Activated T-cell treated with anti-CD3 and anti-CD28 coated beads for 1 hour (primary cell): ENCODE measurements at places on chromosomes 2 and 18.

DNA sequence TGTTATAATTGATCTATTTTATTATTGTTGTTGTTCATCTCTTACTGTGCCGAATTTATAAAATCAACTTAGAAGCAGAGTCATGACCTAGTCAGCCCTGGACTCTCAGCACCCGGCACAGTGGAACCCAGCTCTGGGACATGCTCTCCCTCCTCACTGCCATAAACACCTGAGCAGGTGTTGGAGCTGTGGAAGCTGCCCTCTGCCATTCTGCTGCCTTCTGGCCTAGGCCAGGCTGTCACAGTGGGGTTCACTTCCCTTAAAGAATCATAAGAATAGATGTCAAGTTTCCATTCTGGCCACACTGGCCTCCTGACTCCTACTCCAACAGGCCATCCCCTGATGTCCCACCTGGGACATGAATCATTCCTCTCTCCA lies 192.2 kb downstream of the ZFP36L2 start:
- no peak for DNase-seq

- no peak for DNase-seq
Measured at GRCh38 chr2:195658541-195658890, 1.5 kb downstream of the SLC39A10 start.

GRCh38 chr2:187658952-187659525 lies 104.8 kb upstream of the TFPI start:
- no peak for DNase-seq

DNA sequence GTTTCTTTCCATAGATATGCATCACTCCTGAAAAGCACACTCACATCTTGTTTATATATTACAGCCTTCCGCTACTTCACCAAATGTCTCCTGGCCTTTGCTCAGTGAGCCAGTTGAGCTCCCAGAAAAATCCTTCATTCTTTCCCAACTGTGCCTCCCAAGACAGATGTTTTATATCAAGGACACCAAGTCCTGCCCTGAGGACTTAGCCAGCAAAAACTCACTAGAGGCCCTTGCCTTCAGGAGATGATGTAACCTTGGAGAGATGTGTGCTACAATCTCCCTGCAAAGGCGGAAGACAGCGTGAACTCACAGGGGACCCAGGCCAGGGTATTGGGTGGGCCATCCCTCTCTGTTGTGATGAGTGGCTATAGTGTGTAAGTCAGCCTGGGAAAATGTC lies 86.1 kb upstream of the CTAGE1 start:
- DNase-seq: no peak

DNA sequence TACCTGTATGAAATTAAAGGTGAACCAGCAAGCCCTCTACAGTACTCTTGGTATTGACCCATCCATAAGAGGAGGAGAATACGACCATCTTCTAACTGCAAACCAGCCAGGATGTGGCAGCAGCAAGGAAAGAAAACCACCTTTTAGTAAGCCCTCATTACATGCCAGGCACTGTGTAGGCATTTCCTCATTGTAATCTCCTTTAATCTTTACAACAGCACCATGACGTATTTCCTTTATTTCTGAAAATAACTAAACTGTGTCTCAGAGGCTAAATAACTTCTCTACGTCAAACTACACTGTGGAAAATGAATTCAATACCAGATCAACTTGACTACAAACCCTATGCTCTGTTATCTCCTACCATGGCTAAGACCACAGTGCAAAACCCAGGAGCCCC lies 18.2 kb downstream of the WDR35 start:
- no peak for DNase-seq

GRCh38 chr2:27091746-27092695 lies 5.4 kb downstream of the KHK start:
- DNase-seq: no peak

GRCh38 chr2:68726608-68727367 lies 7.8 kb upstream of the ARHGAP25 start:
- peak; percentile 59 for DNase-seq

GRCh38 chr2:109125593-109126500 lies 3.2 kb upstream of the SH3RF3 start:
- DNase-seq: no peak

- no peak for DNase-seq
Measured at GRCh38 chr2:220269367-220269766, 641.9 kb downstream of the SLC4A3 start.

GRCh38 chr2:28150236-28150915 lies 242.3 kb upstream of the FOSL2 start:
- no peak for DNase-seq

GRCh38 chr18:34339155-34339554 lies 114.4 kb upstream of the NOL4 start:
- no peak for DNase-seq

GRCh38 chr2:44839771-44840502 lies 101.6 kb upstream of the SIX3 start:
- no peak for DNase-seq

- no peak for DNase-seq
Measured at GRCh38 chr2:98637401-98638147, 29.2 kb downstream of the UNC50 start.

GRCh38 chr18:46184727-46185126 lies 80.5 kb downstream of the HAUS1 start:
- DNase-seq: no peak

GRCh38 chr2:223613017-223613950 lies 11.1 kb upstream of the SCG2 start:
- DNase-seq: no peak

DNA sequence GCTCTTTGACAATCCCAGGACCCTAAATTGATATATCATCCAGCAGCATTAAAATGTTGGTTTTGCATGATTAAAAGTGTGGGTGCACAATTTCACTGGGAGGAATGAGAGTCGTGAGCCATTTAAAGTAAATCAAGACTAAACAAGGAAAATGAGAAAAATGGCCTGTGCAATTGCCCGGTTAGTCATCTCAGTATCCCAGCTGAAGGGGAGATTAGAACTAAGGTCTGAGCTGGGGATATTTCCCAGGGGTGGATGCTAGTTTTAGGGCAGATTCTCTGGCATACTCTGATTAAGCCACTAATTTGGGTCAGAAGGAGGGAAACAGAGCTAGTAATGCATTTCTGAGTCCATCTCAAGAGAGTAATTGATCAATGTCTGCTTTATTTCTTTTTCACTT lies 177.2 kb downstream of the EN1 start:
- no peak for DNase-seq

DNA sequence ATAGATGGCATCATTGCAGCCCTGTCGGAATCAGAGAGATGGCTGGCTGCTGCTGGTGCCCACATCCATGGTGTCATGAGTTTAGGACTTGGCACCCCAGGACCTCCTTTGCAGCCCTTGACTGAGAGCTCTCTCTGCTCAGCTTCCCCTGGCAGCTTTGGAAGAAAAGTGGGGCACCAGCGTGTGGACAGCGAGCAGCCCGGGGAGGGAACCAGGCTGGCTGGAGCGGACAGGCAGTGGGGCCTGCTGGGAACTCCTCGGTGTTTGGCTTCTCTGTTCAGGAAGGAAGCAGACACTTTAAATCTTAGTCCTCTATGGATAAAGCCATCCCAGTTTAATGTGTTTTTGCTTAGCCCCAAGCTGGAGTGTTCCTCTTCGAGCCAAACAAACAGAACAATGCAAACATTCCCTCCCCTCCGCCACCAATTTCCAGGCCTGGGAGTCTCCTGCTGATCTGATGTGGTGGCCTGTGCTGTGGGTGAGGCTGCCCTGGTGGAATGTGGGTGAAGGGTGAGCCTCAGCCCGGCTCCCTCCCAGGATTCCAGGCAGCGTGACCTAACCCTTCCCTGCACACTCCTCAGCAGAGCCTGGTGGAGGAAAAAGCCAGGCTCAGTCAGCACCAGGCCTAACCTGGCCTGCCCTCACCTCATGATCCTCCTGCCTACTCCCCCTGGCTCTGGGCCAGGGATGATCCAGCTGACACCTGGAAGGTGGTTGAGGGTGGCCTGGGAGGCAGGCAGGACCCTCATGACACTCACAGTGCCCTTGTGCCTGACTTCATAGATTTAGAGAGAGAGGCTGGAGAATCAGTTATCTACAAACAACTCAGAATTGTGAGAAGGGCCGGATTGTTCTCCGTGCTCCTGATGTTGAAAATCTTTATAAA lies 21.6 kb upstream of the ITGB6 start:
- DNase-seq: no peak

DNA sequence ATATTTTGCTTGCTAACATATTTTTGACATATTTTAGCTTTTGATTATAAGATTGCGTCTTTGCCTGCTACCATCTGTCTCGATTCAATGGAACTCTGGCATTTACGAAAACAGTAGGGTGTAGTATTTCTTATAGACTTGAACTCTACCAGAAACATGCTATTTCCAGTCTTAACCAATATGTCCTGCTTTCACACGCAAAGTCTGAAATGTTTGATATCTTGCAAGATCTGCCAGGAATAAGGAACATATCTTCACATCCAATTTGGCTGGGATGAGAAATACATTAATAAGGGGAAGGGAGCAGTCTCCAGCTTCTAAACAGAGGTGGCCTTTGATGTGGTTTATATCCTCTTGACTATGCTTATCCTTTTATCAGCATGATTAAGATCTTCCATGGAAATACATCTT lies 299.4 kb downstream of the ZNF521 start:
- DNase-seq: no peak

DNA sequence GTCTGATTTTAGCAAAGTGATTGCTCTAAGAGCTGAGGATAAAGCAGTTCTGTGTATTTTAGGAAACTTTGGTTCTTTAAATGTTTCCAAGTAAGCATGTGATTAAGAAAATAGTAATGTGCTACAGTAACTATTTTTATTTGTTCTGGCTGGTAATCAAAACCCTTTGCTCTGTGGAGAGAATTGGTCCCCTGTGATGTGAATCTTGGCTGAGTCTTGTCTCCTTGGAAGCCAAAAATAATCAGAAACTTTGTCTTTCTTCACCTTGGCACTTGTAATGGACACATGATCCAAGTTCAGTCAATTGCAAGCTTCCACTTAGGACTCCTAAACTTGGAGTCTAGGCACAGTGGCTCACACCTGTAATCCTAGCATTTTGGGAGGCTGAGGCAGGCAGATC lies 422.7 kb upstream of the CDH20 start:
- DNase-seq: no peak

- no peak for DNase-seq
Measured at GRCh38 chr2:209424781-209425470, 1.1 kb downstream of the MAP2 start.

DNA sequence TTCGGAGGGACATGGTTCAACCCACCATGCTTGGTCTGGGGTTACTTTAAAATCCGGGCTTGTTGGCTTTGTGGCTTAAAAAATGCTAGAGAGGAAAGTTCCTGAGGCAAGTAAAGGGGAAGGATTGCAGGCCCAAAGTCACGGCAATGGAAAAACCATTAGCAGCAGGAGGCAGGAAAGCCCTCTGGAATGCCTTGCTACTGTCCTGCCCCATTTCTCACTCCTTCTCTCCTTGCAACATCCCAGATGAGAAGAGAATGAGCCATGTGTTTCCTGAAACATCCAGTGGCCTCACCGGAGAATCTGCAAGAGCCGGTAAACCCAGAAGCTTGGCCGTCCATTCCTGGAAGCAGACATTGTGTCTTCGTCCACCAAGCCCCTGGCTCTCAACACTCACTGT lies 97.4 kb upstream of the LCLAT1 start:
- no peak for DNase-seq

DNA sequence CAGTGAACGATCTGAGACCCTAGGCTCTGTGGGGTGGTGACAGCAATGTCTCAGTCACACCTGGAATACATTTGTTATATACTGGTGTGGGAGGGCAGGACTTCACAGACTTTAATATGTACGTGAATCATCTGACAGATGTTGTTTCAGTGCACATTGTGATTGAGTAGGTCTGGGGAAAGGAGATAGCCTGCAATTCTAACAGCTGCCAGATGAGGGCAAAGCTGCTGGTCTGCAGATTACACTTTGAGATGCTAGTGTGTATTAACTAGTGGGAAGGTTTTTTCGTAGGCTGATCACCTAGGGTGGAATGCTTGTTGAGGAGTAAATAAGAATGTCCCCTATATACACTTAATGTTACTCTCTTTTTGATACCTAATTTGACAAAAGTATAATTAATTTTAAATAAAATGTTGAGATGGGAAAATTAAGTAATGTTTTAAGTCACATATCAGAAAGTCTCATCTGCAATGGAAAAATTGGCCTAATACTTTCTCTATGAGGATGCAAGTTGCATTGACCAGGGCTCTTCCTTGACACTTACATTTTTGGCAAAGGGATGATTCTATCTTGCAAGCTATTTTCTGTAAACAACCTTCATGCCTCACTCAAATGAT lies 496.9 kb upstream of the HNMT start:
- DNase-seq: no peak

- no peak for DNase-seq
Measured at GRCh38 chr2:216355711-216356110, 16.6 kb downstream of the MARCHF4 start.

DNA sequence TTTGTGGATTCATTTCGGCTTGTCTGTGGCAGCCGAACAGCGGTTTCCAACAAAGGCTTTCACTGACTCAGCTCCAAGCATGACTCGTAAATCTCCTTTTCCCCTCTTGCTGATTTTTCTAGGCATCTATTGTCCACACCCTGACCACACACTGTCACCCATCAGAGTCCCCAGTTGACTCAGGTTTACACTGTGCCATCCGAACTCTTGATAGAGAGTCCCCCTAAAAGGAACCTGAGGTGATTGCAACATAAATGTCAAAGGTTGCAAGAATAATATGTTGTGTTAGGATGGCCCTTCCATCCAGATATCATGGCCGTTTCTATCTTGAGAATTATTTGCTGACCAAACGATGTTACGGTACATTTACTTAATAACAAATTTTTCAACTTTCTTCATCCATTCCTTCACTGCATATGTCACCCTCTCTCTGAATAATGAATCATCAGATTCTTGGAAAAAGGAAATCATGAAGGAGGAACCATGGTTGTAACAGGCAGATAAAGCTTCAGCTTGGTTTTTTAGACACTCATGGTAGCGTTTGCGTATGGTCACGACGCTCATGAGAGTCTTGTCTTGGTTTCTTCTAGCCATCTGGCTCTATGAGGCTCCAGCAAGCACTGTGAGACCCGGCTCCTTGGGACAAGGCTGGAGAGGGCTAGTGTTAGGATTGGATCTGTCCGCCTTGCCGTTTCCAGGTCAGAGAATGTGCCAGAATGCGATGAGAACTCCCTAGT lies 72.1 kb downstream of the NPAS2 start:
- no peak for DNase-seq

DNA sequence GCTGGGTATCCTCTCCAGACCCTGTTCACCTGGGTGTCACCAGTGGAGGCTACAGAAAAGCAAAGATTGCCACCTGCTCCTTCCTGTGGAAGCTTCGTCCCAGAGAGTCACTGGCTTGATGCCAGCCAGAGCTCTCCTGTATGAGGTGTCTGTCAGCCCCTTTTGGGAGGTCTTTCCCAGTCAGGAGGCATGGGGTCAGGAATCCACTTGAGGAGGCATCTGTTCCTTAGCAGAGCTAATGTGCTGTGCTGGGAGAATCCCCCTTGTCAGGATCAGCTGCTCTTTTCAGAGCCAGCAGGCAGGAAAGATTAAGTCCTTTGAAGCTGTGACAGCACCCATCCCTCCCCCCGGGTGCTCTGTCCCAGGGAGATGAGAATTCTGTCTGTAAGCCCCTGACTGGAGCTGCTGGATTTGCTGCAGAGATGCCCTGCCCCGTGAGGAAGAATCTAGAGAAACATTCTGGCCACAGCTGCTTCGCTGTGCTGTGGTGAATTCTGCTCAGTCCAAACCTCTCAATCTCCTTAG lies 121.8 kb downstream of the GPR39 start:
- DNase-seq: no peak
